IPS DF 19.7 (cell line): ENCODE measurements at places on chromosomes 11 and 22.

GRCh38 chr22:49051491-49052022 is 776.1 kb downstream of the BRD1 start:
- no peak for DNase-seq

DNA sequence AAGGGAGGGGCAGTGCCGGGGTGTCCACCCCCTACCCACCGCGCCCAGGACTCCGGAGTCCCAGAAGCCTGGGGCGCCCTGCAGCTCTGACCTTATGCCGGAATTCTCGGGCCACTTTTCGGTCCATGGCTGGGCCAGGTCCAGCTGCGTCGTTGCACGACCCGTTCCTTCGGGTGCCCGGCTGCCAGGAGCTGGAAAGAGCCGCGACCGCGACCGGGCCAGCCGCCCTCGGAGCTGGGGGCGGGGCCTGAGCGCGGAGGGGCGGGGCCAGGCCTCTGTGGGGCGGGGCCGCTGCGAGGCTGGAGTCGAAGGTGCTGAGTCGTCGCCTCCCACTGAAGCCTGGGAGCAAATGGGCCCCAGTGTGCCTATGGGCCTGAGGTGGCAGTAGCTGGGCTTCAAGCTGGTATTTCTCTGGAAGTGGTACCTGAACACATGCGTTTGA is at the start of gene USH1C:
TSS of gene USH1C (minus strand) at position 236 of the 442 bp plus-strand sequence. CDS start at position 127, 109 bp downstream.
- no peak for DNase-seq

- DNase-seq: no peak
These were observed 172.6 kb downstream of the WNT11 start for GRCh38 chr11:76033699-76034098.

DNA sequence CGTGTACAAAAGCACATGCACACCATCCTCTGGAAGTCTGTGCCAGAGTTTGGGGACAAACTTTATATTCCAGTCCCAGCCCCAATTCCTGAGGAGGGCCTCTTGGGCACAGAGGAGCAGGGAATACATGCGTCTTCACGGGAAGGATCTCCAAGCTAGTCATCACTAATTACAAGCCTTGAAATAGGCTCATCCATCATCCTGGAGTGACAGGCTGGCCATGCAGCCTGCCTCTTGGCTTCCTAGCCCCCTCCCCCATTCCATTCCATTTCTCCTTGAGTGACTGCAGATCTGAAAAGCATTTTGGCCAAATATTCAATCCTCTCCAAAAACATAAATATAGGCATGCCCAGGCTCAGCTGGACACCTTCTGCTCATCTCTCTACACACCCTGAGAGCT is 24.8 kb downstream of the SERPING1 start:
- no peak for DNase-seq

- DNase-seq: no peak
These were observed 920.1 kb downstream of the BRD1 start for GRCh38 chr22:48907591-48907990.
